ENCODE measurements at places on chromosomes 7 and 10.

- DNase-seq = no peak
Observed at GRCh38 chr10:78481842-78482241, 448.2 kb downstream of the RPS24 start.

- DNase-seq = no peak
Observed at GRCh38 chr7:121294448-121294992, 34.3 kb upstream of the WNT16 start.

DNA sequence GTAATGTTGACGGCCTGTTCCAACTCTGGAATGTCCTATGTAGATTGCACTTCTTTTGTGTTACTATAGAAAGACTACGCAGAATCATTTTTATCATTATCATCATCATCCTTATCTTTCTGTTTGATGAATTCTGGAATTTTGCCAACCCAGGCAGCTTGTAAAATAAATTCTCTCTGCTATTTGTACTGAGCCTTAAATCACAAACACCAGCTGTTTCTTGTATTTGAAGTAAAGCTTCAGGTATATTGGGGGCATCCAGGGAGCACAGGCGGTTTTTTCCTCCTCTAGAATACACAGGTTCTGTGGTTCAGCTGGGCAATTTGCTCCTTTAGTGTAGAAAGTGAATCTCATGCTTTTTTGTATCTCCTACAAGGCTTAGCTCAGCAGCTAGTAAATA lies 14.9 kb upstream of the CPA5 start:
- DNase-seq = no peak

DNA sequence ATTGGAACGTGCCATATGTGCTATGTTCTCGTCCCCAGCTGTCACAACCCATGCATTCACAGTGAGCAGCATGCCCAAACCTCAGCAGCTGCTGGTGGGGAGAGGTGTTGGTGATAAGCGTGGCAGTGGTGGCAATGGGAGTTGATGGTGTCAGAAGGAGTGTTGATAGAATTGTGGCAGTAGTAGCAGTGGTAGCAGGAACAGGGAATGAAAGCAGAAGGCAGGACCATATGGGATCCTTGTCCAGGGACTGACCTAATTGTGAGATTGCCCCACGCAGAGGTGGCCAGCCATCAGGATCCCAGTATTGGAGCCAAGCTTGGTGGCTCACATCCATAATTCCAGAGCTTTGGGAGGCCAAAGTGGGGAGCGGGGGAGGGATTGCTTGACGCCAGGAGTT lies 276.3 kb downstream of the GALNT17 start:
- no peak for DNase-seq

DNA sequence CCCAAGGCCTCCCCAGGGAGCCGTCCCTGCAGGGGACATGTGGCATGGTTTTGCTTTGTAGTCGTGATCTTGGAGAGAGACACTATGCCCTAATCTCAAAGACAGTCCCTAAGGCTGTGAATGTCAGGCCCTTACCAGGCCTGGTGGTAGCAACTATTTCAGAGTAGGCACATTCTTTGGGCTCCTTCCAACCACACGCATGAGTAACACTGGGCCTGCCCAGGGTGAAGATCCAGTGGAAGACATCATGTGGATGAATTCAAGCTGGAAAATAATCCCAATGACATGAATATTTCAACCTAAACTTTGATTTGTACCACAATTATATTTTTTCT lies 39.5 kb upstream of the INSIG1 start:
- no peak for DNase-seq

- DNase-seq = no peak
Observed at GRCh38 chr7:3043544-3044371, at the start of gene CARD11. TSS of gene CARD11 (minus strand) at chr7:3043867. CDS start at chr7:2958506, 85,361 bp downstream.

DNA sequence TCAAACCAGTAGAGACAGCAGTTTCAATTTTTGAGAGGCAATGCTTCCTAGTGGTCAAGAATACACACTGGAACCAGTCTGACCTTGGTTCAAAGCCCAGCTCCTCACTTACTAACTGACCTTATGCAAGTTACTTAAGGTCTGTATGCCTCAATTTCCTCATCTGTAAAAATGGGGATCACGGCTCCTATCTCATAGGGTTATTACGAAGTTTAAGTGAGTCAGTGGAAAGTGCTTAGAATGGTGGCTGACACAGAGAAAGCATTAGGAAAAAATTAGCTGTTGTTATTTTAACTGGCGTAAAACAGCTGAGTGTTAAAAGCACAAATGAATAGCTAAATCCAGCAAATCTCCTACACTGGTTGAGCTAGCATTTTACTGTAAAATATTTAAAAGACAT lies 162.4 kb upstream of the LAMB4 start:
- DNase-seq = no peak

DNA sequence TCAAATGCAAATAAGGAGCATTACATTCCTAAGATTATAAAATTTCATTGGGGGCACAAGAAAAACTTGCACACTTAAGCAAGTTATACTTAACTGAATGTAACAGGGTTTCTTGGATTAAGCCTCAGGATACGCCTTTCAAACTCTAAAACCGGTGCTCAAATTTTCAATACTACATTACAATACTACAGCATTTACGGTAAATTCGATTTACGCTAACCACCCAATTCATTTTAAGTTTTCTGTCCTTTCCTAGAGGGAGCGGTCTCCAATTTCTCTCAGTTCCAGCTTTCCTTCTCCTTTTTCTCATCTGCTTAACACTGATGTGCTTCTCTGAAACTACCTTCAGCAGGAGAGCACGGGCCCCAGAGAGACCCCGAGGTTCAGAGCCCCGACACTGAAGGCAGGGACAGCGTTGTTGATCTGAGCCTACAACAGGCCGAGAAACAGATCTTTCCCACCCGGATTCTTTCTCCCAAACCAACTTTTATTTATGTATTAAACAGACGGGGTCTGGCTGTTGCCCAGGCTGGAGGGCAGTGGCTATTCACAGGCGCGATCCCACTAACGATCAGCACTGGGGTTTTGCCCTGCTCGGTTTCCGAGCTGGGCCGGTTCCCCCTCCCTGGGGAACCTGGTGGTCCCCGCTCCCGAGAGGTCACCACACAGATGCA lies 798 bp downstream of the ZNF425 start:
- no peak for DNase-seq

- DNase-seq = no peak
Observed at GRCh38 chr10:23191764-23192711, at the start of gene PTF1A. TSS of gene PTF1A (plus strand) at chr10:23192312. CDS start at chr10:23192531, 219 bp downstream.

Measured in NCI-H1417 treated with DMSO at 0.1 percent for 48 hours (cell line).